Mucosa of descending colon (tissue), 3 donors: ENCODE measurements at places on chromosomes 16 and 17.
A peak's percentile ranks its signal among the peaks of the same experiment; 100 is the strongest.

- no peak for DNase-seq
These were observed 101.0 kb upstream of the CNTNAP4 start for GRCh38 chr16:76176153-76176552.

DNA sequence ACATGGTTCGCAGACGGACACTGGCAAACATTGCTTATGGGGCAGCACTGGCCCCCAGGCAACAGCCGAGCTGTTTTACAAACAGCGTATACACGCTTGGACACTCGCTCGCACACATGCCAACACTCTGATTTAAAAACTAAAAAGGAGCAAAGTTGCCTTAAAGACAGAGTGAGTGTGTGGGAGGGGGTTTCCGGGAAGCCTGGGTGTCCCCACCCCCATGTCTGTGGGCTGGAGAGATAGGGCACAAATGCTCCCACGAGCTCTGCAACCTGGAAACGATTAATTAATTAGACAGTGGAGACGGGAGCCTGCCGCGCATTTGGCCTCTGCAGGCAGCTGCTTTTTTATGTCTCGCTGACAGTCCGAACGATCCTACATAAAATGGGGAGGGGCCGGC lies 107.9 kb upstream of the ZNF469 start:
- no peak for DNase-seq

DNA sequence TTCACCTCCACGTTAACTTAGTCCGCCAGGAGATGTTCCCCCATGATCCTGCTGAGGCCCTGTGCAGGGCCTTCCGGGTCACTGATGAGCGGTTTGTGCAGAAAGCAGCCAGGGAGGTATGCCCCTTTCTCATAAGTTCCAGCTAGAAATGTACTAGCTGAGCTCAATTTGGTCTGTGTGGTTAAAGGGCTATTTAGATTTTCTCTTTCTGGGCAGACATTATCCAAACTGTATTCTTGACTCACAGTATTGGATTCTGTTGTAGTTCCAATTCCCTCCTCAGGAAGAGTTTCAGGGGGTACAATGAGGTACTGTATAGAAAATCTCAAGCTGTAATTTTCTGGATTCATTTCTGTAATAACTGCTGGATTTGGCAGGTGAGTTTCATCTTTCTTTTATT lies 137.1 kb downstream of the TRIM37 start:
- DNase-seq: no peak

- DNase-seq: no peak
These were observed 223.2 kb upstream of the PSMD7 start for GRCh38 chr16:74073456-74073855.

DNA sequence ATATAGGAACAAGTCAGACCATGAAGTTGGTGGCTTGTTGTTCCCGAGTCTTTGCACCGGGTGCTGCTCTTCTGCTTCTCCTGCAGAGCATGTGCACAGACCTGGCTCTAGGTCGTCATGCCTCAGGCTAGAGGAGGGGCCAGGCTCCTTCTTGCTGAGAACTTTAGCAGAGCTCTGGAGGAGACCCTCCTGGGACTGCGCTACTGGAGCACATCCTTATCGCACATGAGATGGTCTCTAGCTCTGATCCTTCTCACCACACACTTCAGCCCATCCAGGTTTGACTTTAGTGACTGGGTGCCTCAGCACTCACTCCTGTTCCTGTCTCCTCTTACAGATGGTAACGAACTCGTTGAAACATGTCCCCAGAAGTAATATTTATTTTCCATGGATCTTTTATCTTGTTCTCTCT lies 14.9 kb downstream of the FOXK2 start:
- DNase-seq: no peak

- no peak for DNase-seq
These were observed 27.0 kb downstream of the ASIC2 start for GRCh38 chr17:33266116-33266515.

- DNase-seq: no peak
These were observed 21.4 kb downstream of the ZC3H18 start for GRCh38 chr16:88591577-88592021.

- DNase-seq: no peak
These were observed 511.3 kb upstream of the HSBP1 start for GRCh38 chr16:83296505-83296904.

DNA sequence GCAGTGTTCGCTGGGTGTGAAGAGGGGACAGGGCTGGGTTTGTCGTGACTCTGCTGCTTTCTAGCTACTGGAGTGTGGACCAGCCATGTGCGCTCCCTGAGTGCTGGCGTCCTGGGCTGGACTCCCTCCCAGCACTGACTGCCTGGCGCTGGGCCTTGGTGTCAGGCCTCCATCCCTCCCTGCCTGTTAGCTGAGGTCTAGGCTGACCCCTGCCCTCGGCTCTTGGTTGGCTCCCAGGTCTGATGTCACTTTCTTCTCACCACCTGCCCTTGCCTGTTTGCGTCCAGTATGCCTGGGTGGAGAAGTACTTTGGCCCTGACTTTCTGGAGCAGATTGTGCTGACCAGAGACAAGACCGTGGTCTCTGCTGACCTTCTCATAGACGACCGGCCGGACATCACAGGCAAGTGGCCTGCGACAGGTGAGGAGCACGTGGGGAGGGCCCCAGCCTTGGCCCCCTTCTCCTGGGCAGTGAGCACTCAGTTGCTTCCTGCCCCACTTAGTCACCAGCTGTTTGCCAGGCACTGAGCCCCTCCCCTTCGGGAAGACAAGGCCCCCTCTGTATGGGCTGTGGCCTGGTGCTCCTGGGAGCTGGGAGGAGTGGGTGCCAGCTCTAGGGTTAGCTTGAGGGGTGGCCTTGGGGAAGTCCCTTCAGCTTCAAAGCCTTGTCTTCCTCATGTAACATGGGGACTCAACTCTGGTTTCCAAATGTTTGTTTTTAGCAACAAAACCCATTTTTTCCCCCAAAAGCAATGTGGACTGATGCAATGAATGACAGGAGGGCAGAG lies 41.5 kb downstream of the NT5M start:
- no peak for DNase-seq

GRCh38 chr16:53216798-53217197 lies 162.0 kb downstream of the CHD9 start:
- DNase-seq: no peak

DNA sequence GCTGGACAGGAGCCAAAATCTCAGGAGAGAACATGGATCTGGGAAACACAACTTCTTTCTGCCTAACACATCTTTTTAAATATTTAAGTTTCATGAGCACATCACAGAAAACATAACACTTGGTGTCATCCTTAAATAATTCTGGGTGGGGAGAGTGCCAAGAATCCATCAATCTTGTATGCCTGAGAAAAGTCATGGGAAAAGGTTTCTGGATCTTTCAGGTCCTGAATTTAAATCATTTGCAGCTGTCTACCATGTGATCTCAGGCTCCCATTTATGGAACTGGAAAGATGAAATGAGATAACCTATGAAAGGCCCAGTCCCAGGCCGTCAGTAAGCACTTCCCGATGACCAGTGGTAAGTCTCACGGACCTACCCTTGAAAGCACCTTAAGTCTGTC lies 15.1 kb downstream of the CDH11 start:
- no peak for DNase-seq

DNA sequence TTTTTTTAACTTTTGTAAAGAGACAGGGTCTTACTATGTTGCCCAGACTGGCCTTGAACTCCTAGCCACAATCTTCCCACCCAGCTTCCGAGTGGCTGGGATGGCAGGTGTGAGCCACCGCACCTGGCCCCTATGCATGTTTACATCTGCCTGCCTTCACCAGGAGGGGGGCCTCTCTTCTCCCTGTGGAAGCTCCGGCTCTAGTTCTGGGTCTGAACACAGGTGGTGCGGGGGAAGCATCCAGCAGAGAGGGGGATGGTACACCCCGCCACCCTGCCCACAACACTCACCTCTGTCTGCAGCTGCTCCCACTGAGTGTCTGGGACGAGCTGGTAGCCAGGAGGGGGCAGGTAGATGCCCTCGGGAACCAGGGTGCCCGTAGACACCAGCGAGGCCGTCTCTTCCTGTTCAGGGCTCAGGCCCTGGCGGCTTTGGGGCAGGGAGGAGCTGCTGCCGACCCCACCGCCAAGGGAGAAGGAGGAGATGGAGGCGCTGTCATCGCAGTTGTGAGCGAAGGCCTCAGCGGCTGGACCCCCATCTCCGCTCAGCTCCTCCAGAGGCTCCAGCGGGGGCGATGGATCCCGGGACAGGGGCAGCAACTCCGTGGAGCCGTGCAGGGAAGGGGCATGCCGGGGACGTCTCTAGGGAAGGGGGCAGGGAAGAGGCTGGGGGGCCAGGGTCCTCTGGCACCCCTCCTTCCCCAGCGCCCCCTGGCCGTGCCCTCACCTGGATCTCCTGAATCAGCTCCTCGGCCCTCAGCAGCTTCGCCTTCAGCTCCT lies 10.9 kb downstream of the RABEP2 start:
- no peak for DNase-seq

DNA sequence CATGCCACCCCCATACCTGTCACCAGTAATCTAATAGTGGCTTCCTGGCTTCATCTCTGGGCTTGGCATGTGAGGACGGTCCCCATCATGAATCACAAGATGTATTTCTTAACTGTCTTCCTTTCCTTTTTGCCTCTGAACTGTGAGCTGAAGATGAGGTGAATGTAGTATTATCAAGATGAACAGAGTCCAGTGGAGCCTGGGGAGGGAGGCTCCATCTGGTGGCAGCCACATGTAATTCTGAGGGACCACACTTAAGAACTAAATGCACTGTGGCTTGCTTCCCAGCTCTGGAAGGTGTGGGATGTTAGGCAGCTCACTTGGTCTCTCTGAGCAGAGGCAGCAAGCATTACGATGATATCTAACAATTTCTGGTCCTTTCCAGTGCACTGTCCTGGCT lies 354.9 kb upstream of the ASIC2 start:
- DNase-seq: peak; percentile 11

GRCh38 chr17:7916385-7916682 lies 245 bp upstream of the RNF227 start:
- no peak for DNase-seq

- peak; percentile 85 for DNase-seq
These were observed 65.2 kb upstream of the TOB1 start for GRCh38 chr17:50931144-50931908.

GRCh38 chr16:4556580-4556979 lies 440 bp downstream of the C16orf96 start:
- DNase-seq: no peak

- no peak for DNase-seq
These were observed 1.2 kb downstream of the PPP1R1B start for GRCh38 chr17:39627712-39628516.

DNA sequence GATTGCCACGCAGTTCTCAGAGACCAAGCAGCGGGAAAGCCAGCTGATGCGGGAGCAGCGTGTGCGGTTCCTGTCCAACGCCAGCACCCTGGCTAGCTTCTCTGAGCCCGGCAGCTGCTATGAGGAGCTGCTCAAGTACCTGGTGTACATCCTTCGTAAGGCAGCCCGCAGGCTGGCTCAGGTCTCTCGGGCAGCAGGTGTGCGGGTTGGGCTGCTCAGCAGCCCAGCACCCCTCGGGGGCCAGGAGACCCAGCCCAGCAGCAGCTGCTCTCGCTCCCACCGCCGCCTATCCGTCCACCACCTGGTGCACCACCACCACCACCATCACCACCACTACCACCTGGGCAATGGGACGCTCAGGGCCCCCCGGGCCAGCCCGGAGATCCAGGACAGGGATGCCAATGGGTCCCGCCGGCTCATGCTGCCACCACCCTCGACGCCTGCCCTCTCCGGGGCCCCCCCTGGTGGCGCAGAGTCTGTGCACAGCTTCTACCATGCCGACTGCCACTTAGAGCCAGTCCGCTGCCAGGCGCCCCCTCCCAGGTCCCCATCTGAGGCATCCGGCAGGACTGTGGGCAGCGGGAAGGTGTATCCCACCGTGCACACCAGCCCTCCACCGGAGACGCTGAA lies 15.2 kb downstream of the CACNA1G start:
- DNase-seq: no peak

DNA sequence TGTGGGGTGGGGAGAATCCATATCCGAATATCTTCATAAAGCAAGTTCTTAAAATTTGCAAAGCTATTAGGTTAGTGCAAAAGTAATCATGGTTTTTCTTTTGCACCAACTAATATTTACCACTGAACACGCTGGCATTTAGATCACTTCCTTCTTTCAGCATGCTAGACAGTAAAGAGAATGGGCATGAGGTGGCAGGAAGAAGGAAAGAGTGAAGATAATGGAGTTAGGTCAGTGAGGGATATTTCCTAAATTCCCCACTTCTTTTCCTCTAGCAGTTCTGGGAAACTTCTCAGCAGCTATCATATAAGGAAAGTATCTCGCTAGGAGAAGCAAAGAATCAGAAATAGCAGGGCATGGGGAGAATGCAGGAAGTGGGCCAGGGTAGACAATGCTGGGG lies 39.0 kb downstream of the SLC6A4 start:
- DNase-seq: no peak

GRCh38 chr17:21243516-21244303 lies 9.5 kb downstream of the NATD1 start:
- no peak for DNase-seq
